ENCODE measurements at places on chromosomes 13 and 19.

DNA sequence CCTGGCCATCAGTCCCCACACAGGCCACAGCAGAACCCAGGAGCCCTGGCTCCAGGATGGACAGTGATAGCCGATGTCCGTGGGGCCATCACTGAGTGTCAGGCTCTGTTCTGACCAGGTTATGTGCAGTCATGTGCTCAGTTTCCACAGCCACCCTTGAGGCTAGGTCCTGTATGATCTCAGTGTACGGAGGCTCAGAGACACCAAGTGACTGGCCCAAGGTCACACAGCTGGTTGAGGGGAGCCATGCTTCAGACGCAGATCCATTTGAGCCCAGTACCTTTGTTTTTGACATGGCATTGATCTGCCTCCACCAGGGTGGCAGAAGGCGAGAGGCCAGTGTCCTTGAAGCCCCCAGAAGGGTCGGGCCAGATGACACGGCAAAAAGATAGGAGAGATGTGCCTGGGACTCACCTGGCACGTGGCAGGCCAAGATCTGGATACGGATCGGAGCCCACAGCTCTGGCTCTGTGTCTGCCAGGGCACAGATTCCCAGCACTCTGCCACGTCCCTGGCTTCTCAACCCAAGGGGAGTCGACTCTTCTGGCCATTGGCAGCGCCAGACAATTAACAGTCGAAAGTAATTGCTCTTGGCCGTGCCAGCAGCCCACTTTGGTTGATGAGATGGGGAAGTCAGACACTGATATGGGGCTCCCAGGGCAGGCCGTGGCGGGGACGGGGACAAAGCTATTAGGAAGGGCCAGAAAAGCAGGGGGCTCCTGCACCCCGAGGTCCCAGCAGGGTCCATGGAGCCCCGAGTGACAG is 15.6 kb downstream of the EVI5L start:
- DNase-seq: no peak

DNA sequence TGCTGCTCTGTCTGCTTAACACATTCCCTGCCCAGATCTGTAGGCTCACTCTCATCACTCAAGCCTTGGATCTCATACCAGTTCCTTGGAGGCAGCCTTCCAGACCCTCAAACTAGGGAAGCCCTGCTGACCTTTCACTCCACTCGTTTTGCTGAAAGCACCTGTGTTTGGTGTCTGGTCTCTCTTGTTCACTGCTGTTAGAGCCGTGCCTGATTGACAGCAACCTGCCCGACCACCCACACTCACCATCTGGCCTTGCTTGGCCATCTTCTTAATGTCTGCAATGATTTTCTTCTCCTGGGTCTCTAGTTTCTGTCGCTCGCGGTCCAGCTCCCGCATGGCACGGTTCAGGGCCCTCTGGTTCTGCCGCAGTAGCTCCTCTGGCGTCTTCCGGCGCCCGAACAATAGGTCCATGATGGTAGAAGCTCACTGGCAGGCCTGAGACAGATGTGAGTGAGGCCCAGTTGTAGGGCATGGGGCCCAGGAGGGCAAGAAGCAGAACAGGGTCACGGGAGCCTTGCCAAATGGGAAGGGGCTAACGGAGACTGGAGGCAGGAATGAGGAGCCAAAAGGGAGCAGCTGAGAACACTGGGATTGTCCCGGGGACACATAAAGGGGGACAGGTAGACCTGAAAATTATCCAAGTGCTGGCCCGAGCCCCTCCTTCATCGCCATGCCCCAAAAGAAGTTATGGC is 959 bp downstream of the CHMP2A start:
- DNase-seq: no peak

- DNase-seq: peak; percentile 84
Measured at GRCh38 chr13:76440568-76440967, 445.6 kb downstream of the KCTD12 start.

DNA sequence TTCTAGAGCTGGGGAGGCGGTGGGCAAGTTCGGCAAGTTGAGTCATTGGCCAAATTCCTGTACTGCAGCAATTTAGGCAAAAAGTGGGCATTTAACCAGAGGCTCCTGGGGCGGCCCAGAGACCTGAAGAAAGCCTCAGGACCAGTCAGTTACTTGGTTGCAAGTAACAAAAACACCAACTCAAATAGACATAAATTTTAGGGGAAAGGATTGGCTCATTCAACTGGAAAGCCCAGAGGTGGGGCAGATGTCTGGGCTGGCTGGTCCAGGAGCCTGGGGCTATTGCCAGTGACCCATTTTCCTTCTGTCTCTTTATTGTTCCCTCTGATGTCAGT is 97.1 kb downstream of the SIPA1L3 start:
- DNase-seq: no peak

GRCh38 chr19:7925171-7925851 is 624 bp downstream of the CTXN1 start:
- peak; percentile 68 for DNase-seq

GRCh38 chr19:3576696-3577443 is 4.1 kb downstream of the HMG20B start:
- DNase-seq: no peak

DNA sequence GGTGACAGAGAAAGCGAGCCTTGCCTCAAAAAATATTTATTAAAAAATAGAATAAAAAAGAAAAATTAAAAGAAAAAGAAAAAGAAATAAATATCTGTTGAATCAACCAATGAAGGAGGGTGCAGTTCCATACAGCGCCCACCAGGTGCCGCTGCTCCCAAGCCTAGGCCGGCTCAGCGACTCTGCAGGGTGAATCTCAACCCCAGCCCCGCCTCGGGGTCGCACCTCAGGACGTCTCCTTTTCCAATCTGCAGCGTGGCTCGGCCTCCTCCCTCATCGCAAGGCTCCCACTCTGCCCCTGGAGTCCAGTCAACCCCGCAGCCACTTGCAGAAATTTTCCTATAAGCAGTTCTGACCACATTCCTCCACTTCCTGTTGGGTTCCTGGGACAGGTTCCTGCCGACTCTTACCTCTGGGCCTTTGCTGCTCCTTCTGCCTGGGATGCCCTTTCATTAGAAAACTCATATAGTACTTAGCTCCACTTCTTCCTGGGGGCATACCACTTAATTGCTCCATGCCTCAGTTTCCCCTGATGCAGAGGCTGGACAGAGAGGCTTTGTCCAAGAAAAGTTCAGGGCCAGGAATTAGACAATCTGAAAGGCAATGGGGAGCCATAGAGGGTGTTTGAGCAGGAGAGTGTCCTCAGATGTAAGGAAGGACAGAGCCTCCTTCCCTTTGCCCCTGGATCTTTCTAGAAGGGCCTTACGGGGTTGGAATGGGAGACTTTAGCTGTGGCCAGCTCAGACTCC is 24.3 kb downstream of the NFILZ start:
- peak; percentile 64 for DNase-seq

Measured in hematopoietic multipotent progenitor cell (in vitro differentiated cells).